ENCODE measurements at places on chromosomes 7 and 10.

GRCh38 chr7:1915956-1916600, 246.0 kb downstream of the ELFN1 start:
- no peaks in the 10 kb centered on the region for H3K27me3 ChIP-seq
- H3K4me3 ChIP-seq, result no peak overlapping the region
- H3K36me3 ChIP-seq, result no peaks in the 10 kb centered on the region
- no peak for DNase-seq

- DNase-seq, result no peak
- H3K4me1 ChIP-seq, result peaks cover 24% of the 10 kb centered on the region
- no peaks in the 10 kb centered on the region for H3K27me3 ChIP-seq
- H3K36me3 ChIP-seq, result peaks cover 84% of the 10 kb centered on the region
- H3K4me3 ChIP-seq, result no peak overlapping the region
These were observed 14.7 kb downstream of the NODAL start for GRCh38 chr10:70426823-70427222.

- no peak overlapping the region for H3K27ac ChIP-seq
- no peak overlapping the region for H3K4me3 ChIP-seq
- H3K27me3 ChIP-seq, result no peaks in the 10 kb centered on the region
- no peaks in the 10 kb centered on the region for H3K36me3 ChIP-seq
- DNase-seq, result no peak
- no peaks in the 10 kb centered on the region for H3K4me1 ChIP-seq
These were observed 175.7 kb downstream of the SEMA3D start for GRCh38 chr7:85011127-85011526.

DNA sequence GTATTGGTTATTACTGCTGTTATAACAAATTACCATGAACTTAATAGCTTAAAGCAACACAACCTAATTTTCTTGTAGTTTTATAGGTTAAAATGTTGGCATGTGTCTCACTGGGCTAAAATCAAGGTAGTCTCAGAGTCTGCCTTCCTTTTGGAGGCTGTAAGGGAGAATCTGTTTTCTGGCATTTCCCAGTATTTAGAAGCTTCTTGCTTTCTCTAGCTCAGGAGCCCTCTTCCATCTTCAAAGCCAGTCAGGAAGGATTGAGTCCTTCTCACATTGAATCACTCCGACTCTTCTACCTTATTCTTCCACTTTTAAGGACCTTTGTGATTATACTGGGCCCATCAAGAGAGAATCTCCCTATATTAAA, 156.2 kb downstream of the MBL2 start:
- no peaks in the 10 kb centered on the region for H3K4me1 ChIP-seq
- H3K27me3 ChIP-seq, result no peaks in the 10 kb centered on the region
- no peaks in the 10 kb centered on the region for H3K36me3 ChIP-seq
- no peak for DNase-seq
- H3K27ac ChIP-seq, result no peak overlapping the region
- no peak overlapping the region for H3K4me3 ChIP-seq

DNA sequence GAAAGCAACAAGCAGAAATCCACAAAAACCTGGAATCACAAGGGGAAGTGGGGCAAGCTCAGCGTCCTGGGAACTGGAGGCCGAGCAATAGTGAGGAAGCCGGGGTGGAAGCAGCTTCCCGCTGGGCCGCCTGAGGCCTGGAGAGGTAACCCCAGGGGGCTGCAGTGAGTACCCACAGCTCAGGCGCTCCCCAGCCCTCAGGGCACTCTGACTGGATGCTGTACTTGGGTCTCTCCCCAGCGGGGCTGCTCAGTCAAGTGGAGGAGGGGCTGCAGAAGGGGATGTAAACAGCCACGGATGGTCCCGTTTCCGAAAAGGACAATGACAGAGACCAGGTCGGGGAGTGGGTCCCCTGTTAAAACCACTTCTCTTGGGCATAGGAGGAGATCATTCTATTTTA, 50.3 kb downstream of the SLIT1 start:
- H3K4me3 ChIP-seq, result no peak overlapping the region

- no peaks in the 10 kb centered on the region for H3K36me3 ChIP-seq
- no peak overlapping the region for H3K27ac ChIP-seq
- no peaks in the 10 kb centered on the region for H3K27me3 ChIP-seq
- H3K4me3 ChIP-seq, result no peak overlapping the region
- H3K4me1 ChIP-seq, result no peaks in the 10 kb centered on the region
- no peak for DNase-seq
These were observed 34.5 kb downstream of the PAPSS2 start for GRCh38 chr10:87694011-87694794.

DNA sequence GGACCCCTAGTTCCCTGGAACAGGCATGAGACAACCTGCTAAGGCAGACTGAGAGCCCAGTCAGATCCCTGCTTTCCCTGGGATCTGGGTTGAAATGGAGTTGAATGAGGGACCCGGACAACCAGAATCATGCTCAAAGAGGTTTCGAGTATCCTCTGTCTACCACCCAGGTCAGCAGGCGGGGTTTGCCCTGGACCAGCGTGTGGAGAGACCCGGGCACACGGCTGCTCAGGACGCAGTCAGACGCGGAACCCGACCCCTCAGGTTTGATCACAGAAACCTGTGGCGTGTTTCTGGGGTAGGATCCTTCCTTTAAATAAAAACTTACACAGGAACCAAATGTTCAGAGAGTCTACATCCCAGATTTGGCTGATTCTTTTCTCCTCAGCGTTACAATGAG, 330.6 kb downstream of the PTPRN2 start:
- no peaks in the 10 kb centered on the region for H3K36me3 ChIP-seq
- no peak overlapping the region for H3K27ac ChIP-seq
- no peaks in the 10 kb centered on the region for H3K4me1 ChIP-seq
- peak; percentile 41 for DNase-seq
- no peak overlapping the region for H3K4me3 ChIP-seq

DNA sequence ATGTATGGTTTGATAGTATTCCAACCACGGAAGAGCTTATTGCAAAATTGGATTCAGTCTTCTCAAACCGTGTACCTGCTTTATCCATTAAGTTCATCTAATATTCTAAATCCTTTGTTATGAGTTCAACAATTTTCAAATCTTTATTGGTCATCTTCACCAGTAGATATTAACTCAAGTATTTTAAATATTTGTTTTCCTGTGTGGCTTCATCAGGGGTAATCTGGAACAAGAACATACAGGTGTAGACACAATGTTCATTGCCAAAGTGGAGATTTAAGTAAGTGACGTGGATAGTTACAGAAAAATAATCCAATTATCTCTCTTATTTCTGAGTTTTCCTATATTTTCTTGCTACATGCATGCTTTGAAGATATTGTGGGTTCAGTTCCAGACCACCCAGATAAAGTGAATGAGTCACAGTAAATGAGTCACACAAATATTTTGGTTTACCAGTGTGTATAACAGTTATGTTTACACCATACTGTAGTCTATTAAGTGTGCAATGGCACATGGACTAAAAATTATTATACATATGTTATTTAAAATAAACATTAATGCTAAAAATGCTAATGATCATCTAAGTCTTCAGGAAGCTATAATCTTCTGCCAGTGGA, 429.0 kb upstream of the POT1 start:
- no peak overlapping the region for H3K4me3 ChIP-seq
- H3K27ac ChIP-seq, result no peak overlapping the region
- no peaks in the 10 kb centered on the region for H3K4me1 ChIP-seq

GRCh38 chr7:29809533-29810155, 3.3 kb downstream of the WIPF3 start:
- no peak for DNase-seq
- H3K27me3 ChIP-seq, result peaks cover 47% of the 10 kb centered on the region
- no peak overlapping the region for H3K4me3 ChIP-seq
- no peak overlapping the region for H3K27ac ChIP-seq

GRCh38 chr10:51400392-51401096, 298.9 kb downstream of the CSTF2T start:
- no peaks in the 10 kb centered on the region for H3K36me3 ChIP-seq
- no peak overlapping the region for H3K27ac ChIP-seq
- no peak overlapping the region for H3K4me3 ChIP-seq
- no peaks in the 10 kb centered on the region for H3K27me3 ChIP-seq
- H3K4me1 ChIP-seq, result peaks cover 12% of the 10 kb centered on the region

- H3K4me3 ChIP-seq, result no peak overlapping the region
- no peaks in the 10 kb centered on the region for H3K27me3 ChIP-seq
- H3K27ac ChIP-seq, result no peak overlapping the region
- DNase-seq, result no peak
- peaks cover 96% of the 10 kb centered on the region for H3K36me3 ChIP-seq
These were observed 132.1 kb downstream of the DLG5 start for GRCh38 chr10:77794256-77795142.

GRCh38 chr10:86330778-86331763, 35.5 kb downstream of the GRID1 start:
- no peaks in the 10 kb centered on the region for H3K27me3 ChIP-seq
- H3K27ac ChIP-seq, result no peak overlapping the region
- no peaks in the 10 kb centered on the region for H3K36me3 ChIP-seq
- no peak overlapping the region for H3K4me3 ChIP-seq
- H3K4me1 ChIP-seq, result peaks cover 4% of the 10 kb centered on the region

DNA sequence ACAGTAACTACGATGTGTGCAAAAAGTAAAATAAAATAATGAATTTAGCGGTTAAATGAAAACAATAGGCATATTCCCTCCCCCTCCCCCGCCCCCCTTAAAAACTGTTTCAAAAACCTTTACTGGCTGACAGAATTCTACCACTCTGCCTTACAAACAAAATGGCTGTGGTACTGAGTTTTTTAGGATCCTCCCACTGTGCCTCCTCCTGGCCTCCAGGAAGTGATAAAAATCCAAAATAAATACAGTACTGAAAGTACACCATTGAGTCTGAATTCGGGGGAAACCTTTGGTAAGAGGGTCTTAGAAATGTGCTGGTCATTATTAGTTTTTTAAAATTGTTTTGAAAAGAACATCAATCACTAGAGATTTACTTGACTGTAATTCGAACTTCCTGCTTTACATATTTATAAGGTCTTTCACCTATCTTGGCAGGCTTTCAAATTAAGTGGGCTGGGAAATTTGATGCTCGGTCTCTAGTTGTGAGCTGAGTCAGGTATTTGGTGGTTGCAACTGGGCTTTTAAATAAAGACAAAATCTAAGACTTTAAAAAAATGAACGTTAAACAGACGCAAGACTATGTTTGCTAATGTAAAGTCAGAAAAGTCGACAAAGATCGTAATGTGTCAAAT, 32.5 kb upstream of the EPC1 start:
- no peaks in the 10 kb centered on the region for H3K27me3 ChIP-seq
- peak overlapping the region; percentile 77 for H3K4me3 ChIP-seq
- no peaks in the 10 kb centered on the region for H3K36me3 ChIP-seq
- DNase-seq, result no peak
- peak overlapping the region; percentile 72 for H3K27ac ChIP-seq
- peaks cover 29% of the 10 kb centered on the region for H3K4me1 ChIP-seq

DNA sequence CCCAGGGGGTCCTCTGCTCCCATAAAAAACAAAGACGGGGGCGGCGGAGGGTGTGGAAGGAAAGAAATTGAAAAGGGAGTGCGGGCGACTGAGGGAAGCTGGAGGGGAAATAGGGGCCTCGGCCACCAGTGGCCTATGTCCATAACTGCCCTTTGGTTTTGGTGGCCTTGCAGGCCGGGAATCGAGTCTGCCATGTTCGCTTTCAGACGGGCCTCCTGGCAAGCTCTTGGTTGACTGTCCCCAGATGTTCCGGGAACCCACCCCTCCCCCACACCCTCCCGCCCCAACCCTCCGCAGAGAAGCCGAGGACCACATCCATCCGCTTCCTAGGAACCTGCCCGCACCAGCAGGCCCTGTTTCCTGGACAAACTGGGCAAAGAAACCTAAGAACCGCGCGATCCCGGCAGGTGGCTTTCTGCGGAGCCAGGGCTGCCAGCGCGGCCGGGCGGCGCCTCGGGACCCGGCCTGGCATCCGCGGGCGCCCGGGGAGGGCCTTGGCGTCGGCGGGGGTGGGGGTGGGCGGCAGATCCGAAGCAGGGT, 20.0 kb upstream of the GATA3 start:
- H3K27me3 ChIP-seq, result peaks cover 90% of the 10 kb centered on the region
- peaks cover 45% of the 10 kb centered on the region for H3K4me1 ChIP-seq
- DNase-seq, result no peak
- no peaks in the 10 kb centered on the region for H3K36me3 ChIP-seq

GRCh38 chr10:106612381-106612780, 552.1 kb downstream of the SORCS1 start:
- DNase-seq, result no peak
- H3K27me3 ChIP-seq, result no peaks in the 10 kb centered on the region
- no peaks in the 10 kb centered on the region for H3K36me3 ChIP-seq
- H3K4me3 ChIP-seq, result no peak overlapping the region
- no peaks in the 10 kb centered on the region for H3K4me1 ChIP-seq

DNA sequence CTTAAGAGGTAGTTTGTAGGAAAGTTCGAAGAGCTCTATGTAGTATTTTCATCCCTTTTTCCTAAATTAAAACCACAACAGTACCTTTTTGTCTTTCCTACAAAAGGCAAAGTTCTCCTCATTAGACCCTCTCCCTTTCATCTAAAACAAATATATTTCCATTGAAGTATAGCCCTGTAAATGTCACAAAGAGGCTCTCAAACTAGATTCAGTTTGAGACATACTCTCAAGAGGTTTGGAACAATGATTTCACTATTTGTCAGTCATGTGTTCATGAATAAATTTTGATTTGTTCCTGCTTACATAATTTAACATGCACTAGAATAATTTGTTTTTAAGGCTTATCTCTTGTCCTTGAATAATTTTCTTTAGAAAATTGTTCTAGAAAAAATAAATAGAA, 12.2 kb downstream of the TAS2R16 start:
- no peak overlapping the region for H3K4me3 ChIP-seq
- H3K36me3 ChIP-seq, result no peaks in the 10 kb centered on the region
- H3K4me1 ChIP-seq, result no peaks in the 10 kb centered on the region
- H3K27ac ChIP-seq, result no peak overlapping the region

- DNase-seq, result no peak
- no peak overlapping the region for H3K27ac ChIP-seq
- H3K4me1 ChIP-seq, result peaks cover 5% of the 10 kb centered on the region
- no peaks in the 10 kb centered on the region for H3K36me3 ChIP-seq
These were observed 711.2 kb downstream of the GRID1 start for GRCh38 chr10:85655411-85655810.

GRCh38 chr10:33878238-33878786, 543.8 kb upstream of the NRP1 start:
- H3K4me1 ChIP-seq, result no peaks in the 10 kb centered on the region
- H3K4me3 ChIP-seq, result no peak overlapping the region
- no peaks in the 10 kb centered on the region for H3K27me3 ChIP-seq
- H3K36me3 ChIP-seq, result no peaks in the 10 kb centered on the region
- no peak for DNase-seq

- H3K4me3 ChIP-seq, result no peak overlapping the region
- peaks cover 29% of the 10 kb centered on the region for H3K4me1 ChIP-seq
- H3K27ac ChIP-seq, result no peak overlapping the region
- no peaks in the 10 kb centered on the region for H3K27me3 ChIP-seq
- no peak for DNase-seq
These were observed 31.4 kb downstream of the RPA3 start for GRCh38 chr7:7686811-7687508.
